ENCODE measurements at places on chromosomes 6 and 20. TPM values are rescaled to one million over a fixed set of nuclear protein-coding genes. Genes with fewer than 3 reads are reported as not detected.

Gene THBD
- 18.5 TPM for total RNA-seq

Gene DZANK1
- total RNA-seq = 1.5 TPM

Gene PSMG4
- total RNA-seq = 36.2 TPM

Gene KCNK16
- total RNA-seq = not detected

Gene PMEPA1
- total RNA-seq = under 0.01 TPM

Gene UST
- total RNA-seq = 27.1 TPM

Gene SAMD3
- 14.4 TPM for total RNA-seq

Gene CCR6
- not detected for total RNA-seq

Gene TRAPPC3L
- not detected for total RNA-seq

Gene CYP24A1
- total RNA-seq = not detected

Gene POPDC3
- 23.6 TPM for total RNA-seq

Gene MROH8
- total RNA-seq = 1.4 TPM

Gene CCM2L
- under 0.01 TPM for total RNA-seq

Gene FLRT3
- 5.6 TPM for total RNA-seq

Gene DEK
- total RNA-seq = 227 TPM

Gene PACRG
- total RNA-seq = 0.33 TPM

Gene CGA
- total RNA-seq = not detected

Gene BTN2A1
- total RNA-seq = 12.8 TPM

Gene MAP7
- total RNA-seq = 1.4 TPM

Gene PRR18
- not detected for total RNA-seq

Gene SLC12A5
- under 0.01 TPM for total RNA-seq

Gene TMEM63B
- 25.3 TPM for total RNA-seq

Gene PRKN
- total RNA-seq = 3.4 TPM

Gene POM121L2
- total RNA-seq = not detected

Gene CPXM1
- total RNA-seq = 3.5 TPM

Gene TPX2
- 104 TPM for total RNA-seq

Gene ELOVL4
- total RNA-seq = 10.0 TPM

Gene ECT2L
- total RNA-seq = not detected

Gene RNF217
- 13.4 TPM for total RNA-seq

Gene PDYN
- total RNA-seq = not detected

Gene ZBTB9
- total RNA-seq = 5.7 TPM

Gene DSP
- 0.33 TPM for total RNA-seq

Gene SNAP25
- total RNA-seq = 0.44 TPM

Gene TMEM170B
- total RNA-seq = 4.4 TPM

Gene ZSCAN23
- total RNA-seq = 6.3 TPM

Gene EPHA7
- total RNA-seq = 1.00 TPM

Gene PLA2G7
- not detected for total RNA-seq

Gene TRIM15
- total RNA-seq = not detected

Gene NKX2-4
- total RNA-seq = not detected

Gene MACROD2
- 3.6 TPM for total RNA-seq

Gene NOTCH4
- 1.4 TPM for total RNA-seq

Gene PAK5
- total RNA-seq = not detected

Gene OR12D3
- not detected for total RNA-seq

Gene GJA1
- total RNA-seq = 355 TPM

Gene NRSN1
- total RNA-seq = not detected

Gene ZFP57
- total RNA-seq = 0.11 TPM

Gene CCN6
- not detected for total RNA-seq

Gene ARMH2
- not detected for total RNA-seq

Gene NKAPL
- 1.9 TPM for total RNA-seq

Gene HLA-DMB
- not detected for total RNA-seq

Gene VSTM2L
- 0.66 TPM for total RNA-seq

Gene IPCEF1
- under 0.01 TPM for total RNA-seq

Gene BANF2
- not detected for total RNA-seq

Gene SLPI
- total RNA-seq = not detected
